ENCODE measurements at places on chromosomes 13 and 19. TPM values are rescaled to one million over a fixed set of nuclear protein-coding genes. Genes with fewer than 3 reads are reported as not detected.

DPP9 gene
- 31.7 TPM for polyA plus RNA-seq

GTF2F1 gene
- polyA plus RNA-seq, result 54.7 TPM

B3GNT8 gene
- polyA plus RNA-seq, result 28.8 TPM

CYP4F11 gene
- 0.10 TPM for polyA plus RNA-seq

FBXL12 gene
- polyA plus RNA-seq, result 14.8 TPM

DCT gene
- polyA plus RNA-seq, result not detected

ZNF865 gene
- polyA plus RNA-seq, result 3.0 TPM

COL4A1 gene
- polyA plus RNA-seq, result 10.8 TPM

PCSK4 gene
- 1.2 TPM for polyA plus RNA-seq

SEMA6B gene
- 16.9 TPM for polyA plus RNA-seq

MRPL54 gene
- 185 TPM for polyA plus RNA-seq

ZNF714 gene
- polyA plus RNA-seq, result 4.6 TPM

CLEC17A gene
- not detected for polyA plus RNA-seq

ZNF43 gene
- 2.5 TPM for polyA plus RNA-seq

FPR1 gene
- 1.2 TPM for polyA plus RNA-seq

ZNF585A gene
- polyA plus RNA-seq, result 28.2 TPM

ZNF555 gene
- 0.92 TPM for polyA plus RNA-seq

TUBB4A gene
- 2.4 TPM for polyA plus RNA-seq

ZNF285 gene
- polyA plus RNA-seq, result 1.2 TPM

IGFL3 gene
- not detected for polyA plus RNA-seq

ZNF835 gene
- under 0.01 TPM for polyA plus RNA-seq

MIA gene
- polyA plus RNA-seq, result not detected

IGFL2 gene
- not detected for polyA plus RNA-seq

CGB8 gene
- not detected for polyA plus RNA-seq

KLHL1 gene
- polyA plus RNA-seq, result not detected

KLK5 gene
- polyA plus RNA-seq, result not detected

BBC3 gene
- 39.5 TPM for polyA plus RNA-seq

KLK10 gene
- polyA plus RNA-seq, result 0.69 TPM

BORA gene
- polyA plus RNA-seq, result 5.4 TPM

CNN1 gene
- polyA plus RNA-seq, result 45.0 TPM

UGGT2 gene
- 3.2 TPM for polyA plus RNA-seq

DAND5 gene
- not detected for polyA plus RNA-seq

KLK8 gene
- not detected for polyA plus RNA-seq

CCL25 gene
- not detected for polyA plus RNA-seq

RFPL4AL1 gene
- polyA plus RNA-seq, result 0.12 TPM

FCHO1 gene
- polyA plus RNA-seq, result 14.4 TPM

NMRK2 gene
- 2.4 TPM for polyA plus RNA-seq

EEF2 gene
- polyA plus RNA-seq, result 1,225 TPM

GRIK5 gene
- polyA plus RNA-seq, result under 0.01 TPM

ZNF317 gene
- 12.6 TPM for polyA plus RNA-seq

IQCN gene
- 4.4 TPM for polyA plus RNA-seq

KLF12 gene
- 0.46 TPM for polyA plus RNA-seq
